ENCODE measurements at places on chromosomes 6 and 20.

GRCh38 chr6:54710456-54710855 lies 136.1 kb upstream of the FAM83B start:
- no peak for DNase-seq

- DNase-seq = peak; percentile 89
Measured at GRCh38 chr6:37171970-37172812, 2.2 kb downstream of the PIM1 start.

GRCh38 chr6:8879334-8879733 lies 444.0 kb upstream of the SLC35B3 start:
- DNase-seq = no peak

- DNase-seq = no peak
Measured at GRCh38 chr6:125668071-125668470, 81.4 kb upstream of the HEY2 start.

Measured in KG1 (cell line).